ENCODE measurements at places on chromosomes 7 and 10. TPM values are rescaled to one million over a fixed set of nuclear protein-coding genes. Genes with fewer than 3 reads are reported as not detected.

NCAPG2 gene
- 151 TPM for total RNA-seq

NXPH1 gene
- total RNA-seq = not detected

LYZL1 gene
- total RNA-seq = not detected

CLDN4 gene
- 0.10 TPM for total RNA-seq

GRCh38 chr10:46514899-46515298, 41.6 kb downstream of the GPRIN2 start:
- no peak for DNase-seq

- no peak for DNase-seq
Measured at GRCh38 chr10:124289851-124290795, 128.6 kb downstream of the OAT start.

DNA sequence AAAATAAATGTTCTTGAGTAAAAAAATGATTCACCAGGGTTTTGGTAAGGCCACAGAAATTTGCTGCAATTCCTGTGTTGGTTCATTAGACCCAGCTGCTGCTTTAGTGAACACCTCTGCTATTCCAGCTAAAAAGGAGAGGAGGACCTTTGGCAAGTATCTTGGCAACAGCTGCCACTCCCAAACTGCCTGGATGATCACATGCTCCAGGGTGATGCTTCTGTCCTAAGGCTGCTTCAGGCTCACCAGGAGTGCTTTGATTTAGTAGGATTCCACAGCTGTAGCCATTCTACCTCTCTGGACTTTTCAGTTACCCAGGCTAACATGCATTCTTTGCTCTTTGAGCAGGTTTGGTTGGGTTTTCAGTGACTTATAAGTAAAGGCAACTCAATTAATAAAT, 82.6 kb upstream of the NPVF start:
- no peak for DNase-seq

GRCh38 chr7:26645121-26645520, 219.3 kb downstream of the SKAP2 start:
- DNase-seq = no peak

DNA sequence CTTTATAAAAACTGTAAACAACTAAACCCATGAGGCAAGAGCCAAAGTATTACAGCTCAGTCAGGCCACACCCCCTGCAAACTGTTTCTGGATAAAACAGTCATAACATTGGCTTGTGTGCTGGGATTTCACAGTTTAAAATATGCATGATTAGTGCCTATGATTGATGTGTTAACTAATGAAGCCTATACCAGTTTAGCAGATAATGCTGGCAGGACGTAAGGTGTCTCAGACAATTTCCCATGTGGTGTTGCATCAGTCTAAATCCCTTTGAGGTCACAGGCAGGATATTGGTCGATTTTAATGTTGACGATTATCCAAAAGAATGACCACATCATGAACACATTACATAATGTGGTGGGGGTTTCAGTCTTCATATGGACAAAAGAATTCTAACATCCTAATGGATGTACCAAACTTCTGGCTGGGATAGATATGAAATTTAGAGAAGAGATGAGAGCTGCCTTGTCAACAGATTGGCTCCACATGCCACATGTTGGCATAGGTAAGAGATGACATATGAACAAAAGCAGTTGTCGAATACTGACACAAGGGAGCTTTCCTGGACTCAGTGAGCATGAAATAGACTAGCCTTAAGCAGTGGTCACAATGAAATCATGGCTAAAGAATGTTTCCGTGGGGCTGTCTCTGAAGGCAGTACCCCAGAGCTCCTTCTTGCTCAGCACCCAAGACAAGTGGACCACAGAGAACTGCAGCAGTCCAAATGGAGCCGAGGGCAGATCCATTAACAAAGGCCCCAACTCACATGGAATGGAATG, 445.6 kb downstream of the GFRA1 start:
- no peak for DNase-seq

GRCh38 chr7:54705436-54705835, 53.6 kb downstream of the SEC61G start:
- DNase-seq = no peak

DNA sequence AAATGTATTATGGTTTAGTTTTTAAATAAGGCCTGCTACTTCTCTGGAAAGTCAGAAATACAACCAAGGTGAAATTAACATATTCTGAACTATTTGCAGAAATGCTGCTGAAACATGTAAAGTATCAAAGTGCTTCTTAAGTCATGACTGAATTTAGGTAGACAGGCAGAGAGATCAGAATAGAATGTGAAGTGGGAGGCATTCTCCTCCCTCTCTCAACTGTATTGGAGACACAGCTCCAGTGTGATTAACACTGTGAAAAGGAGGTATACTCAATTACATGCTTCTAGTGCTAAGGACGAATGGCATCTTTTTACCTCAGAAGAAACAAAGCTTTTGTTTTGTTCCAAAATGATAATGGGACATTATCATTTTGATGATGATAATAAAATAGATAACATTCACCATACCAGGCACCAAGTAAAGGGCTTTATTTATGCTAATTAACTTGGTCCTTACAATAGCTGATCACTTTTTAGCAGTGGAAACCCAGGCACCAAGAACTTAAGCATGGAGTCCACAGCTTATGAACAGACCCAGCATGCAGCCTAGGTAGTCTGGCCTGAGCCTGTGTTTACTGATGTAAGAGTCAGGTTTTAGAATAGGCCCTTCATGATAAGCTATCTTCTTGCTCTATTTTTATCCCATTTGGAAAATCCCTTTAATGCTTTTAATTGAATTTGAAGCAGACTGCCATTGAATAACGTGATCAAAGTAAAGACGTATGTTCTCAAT, 26.0 kb downstream of the PPP1R9A start:
- no peak for DNase-seq

DNA sequence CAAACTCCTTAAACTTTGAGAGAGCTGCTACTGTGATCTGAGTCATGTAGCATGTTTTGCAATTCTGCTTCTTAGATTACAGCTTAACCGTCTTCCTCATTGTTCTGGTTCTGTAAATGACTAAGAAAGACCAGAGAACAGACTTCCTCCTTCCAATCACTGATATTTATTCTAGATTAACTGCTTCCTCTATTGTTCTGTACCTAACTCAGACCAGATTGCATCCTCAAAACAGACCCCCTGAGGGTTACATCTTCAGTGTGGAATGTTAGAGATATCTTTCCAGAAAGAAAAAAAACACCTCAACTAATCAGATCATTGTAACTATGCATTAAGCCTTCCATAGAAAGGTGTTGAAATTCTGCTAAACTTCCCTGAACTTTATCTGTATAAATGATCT, 5.7 kb upstream of the PIP start:
- no peak for DNase-seq

- DNase-seq = no peak
Measured at GRCh38 chr10:95321554-95322301, 30.9 kb upstream of the PDLIM1 start.

Measured in activated CD4-positive, alpha-beta memory T cell treated with anti-CD3 and anti-CD28 coated beads, Interleukin-2, amount 10 ng/mL, durations not matched to agents 7 days and 5 days (primary cell).